ENCODE measurements at places on chromosomes 2 and 18.

- DNase-seq = no peak
Observed at GRCh38 chr18:38369772-38370690, 804.4 kb upstream of the CELF4 start.

- DNase-seq = no peak
Observed at GRCh38 chr2:19864381-19864780, 37.4 kb downstream of the TTC32 start.

- DNase-seq = no peak
Observed at GRCh38 chr2:39424951-39425350, 12.1 kb downstream of the MAP4K3 start.

DNA sequence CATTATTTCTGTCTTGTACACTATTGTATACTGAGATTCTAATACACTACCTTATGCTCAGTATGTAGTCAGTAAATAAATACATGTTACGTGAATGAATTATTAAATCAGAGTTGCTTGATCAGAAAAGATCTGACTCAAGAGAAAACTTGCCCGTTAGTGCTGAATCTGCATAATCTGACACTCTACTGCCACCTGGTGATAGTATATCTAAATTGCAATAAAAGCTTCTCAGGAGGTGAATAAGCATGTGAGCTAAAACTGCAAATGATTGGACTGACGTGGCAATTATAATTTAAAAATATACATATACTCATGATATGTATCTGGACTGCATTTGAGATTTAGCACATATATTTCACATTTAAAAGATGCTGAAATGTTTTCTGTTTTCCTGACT is 70.4 kb downstream of the KIAA1328 start:
- DNase-seq = peak; percentile 59

DNA sequence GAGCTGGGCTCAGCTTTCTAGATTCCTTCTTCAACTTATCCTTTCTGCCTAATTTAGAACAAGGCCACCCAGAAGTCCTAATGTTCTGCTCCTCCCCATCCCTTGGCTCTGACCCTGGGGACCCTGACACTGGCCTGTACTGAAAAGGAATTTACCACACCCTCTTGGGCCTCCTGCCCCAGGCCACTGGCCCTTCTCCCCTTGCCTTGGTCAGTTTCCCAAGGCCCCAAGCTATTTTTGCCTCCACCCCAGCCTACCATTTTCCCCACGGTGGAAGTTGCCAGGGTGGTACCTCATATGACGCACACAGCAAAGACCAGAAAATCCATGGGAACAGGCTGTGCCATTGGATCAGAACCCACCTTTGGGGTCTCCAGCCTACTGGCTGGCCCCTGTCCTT is 72.1 kb downstream of the ZBTB7C start:
- DNase-seq = no peak

DNA sequence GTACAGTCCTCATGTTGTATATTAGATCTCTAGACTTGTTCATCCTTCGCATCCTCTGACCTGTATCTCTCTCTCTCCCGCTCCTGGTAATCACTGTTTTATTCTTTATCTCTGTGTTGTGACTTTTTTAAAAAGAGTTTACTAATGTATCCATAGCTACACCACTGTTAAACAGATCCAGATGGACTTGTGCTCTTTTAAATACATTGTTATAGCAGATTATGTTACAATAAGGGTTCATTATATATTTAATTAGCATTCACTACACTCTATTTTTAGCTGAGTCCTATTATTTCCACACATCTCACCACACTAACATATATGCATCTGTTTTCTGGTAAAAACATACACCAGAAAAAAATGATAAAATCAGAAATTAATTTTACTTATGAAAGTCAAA is 90.5 kb downstream of the RBM43 start:
- no peak for DNase-seq

- no peak for DNase-seq
Observed at GRCh38 chr2:151906633-151906998, 78.4 kb upstream of the ARL5A start.

DNA sequence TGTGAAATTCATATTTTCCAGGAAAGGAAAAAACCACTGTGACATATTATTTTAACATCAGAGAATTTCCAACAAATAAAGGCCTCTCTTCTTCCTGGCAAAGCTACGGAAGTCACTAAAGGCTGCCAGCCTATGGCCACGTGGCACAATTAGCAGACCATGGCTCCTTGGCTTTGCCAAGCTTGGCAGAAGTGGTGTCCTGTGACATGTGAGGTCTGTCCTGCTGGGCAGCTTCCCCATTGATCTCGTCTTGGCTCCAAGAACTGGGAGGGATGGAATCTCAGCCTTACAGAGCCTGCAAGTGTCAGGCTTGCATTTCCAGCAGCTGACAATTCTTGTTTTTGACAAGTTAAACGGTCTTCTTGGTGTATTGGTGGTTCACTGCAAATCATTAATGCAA is 226.9 kb upstream of the THSD7B start:
- DNase-seq = no peak

- DNase-seq = no peak
Observed at GRCh38 chr2:140797718-140798117, 1333.1 kb downstream of the LRP1B start.

- DNase-seq = no peak
Observed at GRCh38 chr2:239180526-239181073, 220.2 kb downstream of the HDAC4 start.

DNA sequence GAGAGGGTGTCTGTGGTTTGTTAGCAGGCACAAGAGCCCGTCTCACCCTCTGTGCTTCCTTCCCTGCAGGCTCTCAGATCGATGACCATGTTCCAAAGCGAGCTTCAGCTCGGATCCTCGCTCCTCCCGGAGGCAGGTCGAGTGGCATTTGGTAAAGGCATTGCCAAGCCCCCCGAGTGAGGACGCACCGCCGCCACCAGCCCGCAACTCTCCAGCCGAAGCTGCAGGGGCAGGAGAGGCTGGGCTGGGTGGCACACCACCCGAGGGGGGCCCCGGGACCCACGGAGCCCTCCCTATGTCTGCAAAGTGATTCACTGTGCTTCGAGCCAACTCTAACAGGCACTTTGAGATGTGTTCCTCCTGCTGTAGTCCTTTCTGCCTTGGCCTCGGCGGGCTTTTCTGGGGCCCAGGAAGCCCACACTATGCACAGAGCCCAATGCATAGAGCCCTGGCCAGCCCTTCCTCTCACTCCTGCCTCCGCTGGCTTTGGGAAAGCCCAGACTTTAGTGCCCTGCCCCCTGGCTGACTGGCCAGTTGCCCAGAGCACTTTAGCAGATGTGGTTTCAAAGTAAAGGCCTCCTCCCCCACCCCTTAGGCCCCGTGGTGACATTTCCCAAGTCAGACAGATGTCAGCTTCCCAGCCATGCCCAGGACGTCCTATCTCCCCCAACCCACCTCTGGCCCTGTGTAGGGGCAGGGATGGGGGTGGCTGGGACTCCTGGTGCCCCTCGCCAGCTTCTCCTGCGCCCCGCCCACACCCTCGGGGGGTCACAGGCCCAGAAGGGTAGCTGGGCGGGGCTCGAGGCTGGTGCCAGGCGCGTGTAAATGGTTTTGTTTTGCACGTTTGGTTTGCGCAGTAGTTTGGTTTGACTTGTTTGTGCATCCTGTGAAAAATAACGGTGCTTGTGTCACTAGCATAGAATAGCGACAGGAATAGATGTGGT is 23.3 kb upstream of the MAPRE3 start:
- DNase-seq = peak; percentile 25

- peak; percentile 46 for DNase-seq
Observed at GRCh38 chr2:70124983-70125480, 37.8 kb downstream of the PCBP1 start.

GRCh38 chr2:178238154-178238521 is 43.8 kb downstream of the OSBPL6 start:
- DNase-seq = peak; percentile 82

GRCh38 chr18:22847392-22847791 is 85.7 kb upstream of the RBBP8 start:
- DNase-seq = no peak

- DNase-seq = no peak
Observed at GRCh38 chr2:190696792-190697398, 48.0 kb downstream of the NAB1 start.
